Sigmoid colon (tissue), 7 donors: ENCODE measurements at places on chromosomes 1 and 21.
A peak's percentile ranks its signal among the peaks of the same experiment; 100 is the strongest.

DNA sequence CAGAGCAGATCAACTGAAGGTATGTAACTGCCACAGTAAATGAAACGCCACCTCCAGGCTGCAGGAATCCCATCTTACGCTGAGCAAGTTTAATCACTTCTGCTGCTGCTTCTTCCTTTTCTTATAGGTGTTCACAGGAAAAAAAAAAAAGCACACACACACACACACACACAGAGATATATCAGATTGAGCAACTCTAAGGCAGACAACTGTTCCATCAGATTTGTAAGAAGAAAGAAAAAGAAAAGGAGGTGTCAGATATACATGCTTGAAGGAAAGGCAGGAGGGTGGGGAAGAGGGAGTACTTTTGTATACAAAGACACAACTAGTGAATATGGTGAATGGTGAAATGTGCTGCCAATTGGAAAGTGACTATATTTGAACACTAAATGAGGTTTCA lies 28.6 kb downstream of the DSTYK start:
- no peak for DNase-seq

DNA sequence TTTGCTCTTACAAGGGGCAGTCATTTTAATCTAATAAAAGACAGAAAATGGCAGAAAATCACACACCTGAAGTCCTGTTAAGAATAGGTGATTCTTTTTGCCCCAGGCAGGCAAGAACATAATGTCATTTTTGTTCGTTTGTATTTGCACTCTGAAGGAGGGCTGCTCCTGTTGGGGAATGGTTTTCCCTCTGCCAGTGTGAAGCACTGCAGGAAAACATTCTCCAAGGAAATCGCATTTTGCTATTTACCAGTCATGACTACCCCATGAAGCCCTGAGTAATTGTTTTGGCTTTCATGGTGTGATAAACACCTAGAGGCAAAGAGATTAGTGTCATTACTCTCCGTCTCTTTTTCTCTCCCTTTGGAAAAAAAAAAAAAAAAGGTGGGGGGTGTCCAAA lies 345.5 kb downstream of the NTNG1 start:
- DNase-seq: no peak

- no peak for DNase-seq
Observed at GRCh38 chr21:21096956-21097355, 98.7 kb downstream of the NCAM2 start.

DNA sequence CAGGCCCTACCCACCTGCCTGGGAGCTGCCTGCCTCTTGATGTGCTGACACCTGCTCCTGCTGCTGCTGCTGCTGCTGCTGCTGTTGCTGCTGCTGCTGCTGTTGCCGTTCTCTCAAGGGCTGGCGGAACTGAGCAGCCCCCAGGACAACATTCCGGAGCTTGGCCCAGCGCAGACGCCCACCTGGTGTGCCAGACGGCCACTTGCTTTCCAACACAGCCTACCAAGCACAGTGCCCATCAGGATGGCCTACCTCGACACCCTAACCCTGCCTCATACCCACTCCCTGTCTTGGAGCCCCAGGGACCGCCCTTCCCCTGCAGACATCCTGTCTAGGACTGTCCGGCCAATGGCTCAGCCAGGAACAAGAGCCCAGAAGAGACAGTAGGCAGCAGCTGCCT lies 11.8 kb downstream of the DENND4B start:
- peak; percentile 54 for DNase-seq

DNA sequence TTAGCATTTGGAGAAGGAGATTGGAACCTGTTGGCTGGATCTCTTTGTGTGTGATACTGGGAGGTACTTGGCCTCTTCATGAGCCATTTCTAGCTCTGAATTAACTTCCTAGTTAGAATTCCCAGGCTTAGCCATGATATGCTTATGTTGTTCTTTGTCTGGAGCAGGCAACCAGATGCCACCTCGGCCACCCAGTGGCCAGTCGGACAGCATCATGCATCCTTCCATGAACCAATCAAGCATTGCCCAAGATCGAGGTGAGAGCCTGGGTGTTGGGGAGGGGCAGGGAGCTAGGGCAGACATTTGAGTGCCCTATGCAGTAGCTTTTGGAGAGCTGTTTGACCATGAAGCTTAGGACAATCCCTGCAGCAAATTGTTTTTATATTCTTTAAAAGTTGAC lies 26.5 kb upstream of the PIGV start:
- DNase-seq: no peak

DNA sequence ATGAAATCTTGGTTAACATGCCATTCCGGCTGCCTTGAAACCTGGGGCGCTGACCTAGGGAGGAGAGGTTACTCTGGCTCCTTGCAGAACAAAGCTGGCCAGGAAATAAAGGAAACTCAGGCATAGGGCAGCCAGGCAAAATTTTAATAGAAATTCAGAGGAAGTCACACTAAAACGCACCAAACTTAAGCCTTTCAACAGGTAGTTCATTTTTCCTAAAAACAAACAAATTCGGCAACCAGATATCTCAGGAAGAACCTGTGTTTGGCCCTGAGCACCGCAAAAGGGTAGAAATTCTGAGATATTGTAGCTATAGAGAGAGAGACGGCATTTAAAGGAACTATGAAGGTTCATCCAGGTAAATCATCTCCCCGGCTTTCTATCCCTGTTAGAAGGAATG lies 13.1 kb downstream of the LYST start:
- DNase-seq: no peak

- DNase-seq: no peak
Observed at GRCh38 chr1:84569216-84569615, 5.0 kb downstream of the CTBS start.

- DNase-seq: no peak
Observed at GRCh38 chr1:20319456-20320220, 29.0 kb downstream of the VWA5B1 start.
